Suppressor macrophage (primary cell): ENCODE measurements at places on chromosomes 5 and 9.
A peak's percentile ranks its signal among the peaks of the same experiment; 100 is the strongest.

GRCh38 chr5:135009736-135010501, 24.1 kb downstream of the PITX1 start:
- DNase-seq = no peak

DNA sequence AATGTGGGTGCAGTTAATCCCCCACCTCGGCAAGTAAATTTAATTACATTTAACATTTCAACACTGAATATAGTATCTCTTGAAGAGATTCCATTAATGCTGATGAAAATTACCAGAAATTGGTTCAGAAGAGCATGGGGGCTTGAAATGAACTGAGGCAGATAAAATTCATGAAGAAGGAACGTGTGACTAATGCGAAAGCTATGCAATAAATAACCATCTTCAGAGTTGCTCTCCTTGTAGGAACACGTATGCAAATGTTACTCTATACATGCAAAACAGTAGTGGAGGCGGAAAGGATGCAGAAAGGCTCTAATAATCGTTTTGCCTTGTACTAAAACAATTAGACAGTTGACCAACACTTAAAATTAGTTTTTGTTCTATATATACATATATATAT, 320.2 kb downstream of the CTNND2 start:
- no peak for DNase-seq

DNA sequence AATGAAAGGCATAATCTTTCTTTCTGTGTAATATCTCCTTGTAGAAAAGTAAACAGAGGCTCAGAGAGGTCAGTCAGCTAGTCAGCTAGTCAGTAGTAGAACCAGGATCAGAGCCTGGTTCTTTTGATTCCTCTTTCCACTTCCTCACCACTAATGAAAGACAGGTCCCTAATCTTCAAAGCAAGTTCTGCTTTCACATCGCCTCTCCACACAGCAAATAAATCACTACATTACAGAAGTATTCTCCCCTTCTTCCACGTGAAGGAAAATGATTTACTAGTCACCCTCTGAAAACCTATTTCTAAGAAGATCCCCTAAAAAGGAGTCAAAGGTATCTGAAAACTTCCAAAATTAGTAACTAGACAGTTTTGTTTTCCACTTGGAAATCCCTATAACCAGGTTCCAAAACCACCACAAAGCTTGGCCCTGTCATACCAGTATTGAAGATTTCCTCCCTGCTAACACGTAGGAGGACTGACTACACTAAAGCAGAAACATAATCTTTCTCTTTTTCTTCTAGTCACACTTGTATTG, 140.5 kb upstream of the TARS1 start:
- peak; percentile 49 for DNase-seq

GRCh38 chr5:122779451-122779850, 4.6 kb downstream of the SNX2 start:
- no peak for DNase-seq

- peak; percentile 2 for DNase-seq
Measured at GRCh38 chr5:161846746-161847145, 1.2 kb upstream of the GABRA1 start.

- DNase-seq = no peak
Measured at GRCh38 chr5:17214893-17215292, 2.5 kb upstream of the BASP1 start.

DNA sequence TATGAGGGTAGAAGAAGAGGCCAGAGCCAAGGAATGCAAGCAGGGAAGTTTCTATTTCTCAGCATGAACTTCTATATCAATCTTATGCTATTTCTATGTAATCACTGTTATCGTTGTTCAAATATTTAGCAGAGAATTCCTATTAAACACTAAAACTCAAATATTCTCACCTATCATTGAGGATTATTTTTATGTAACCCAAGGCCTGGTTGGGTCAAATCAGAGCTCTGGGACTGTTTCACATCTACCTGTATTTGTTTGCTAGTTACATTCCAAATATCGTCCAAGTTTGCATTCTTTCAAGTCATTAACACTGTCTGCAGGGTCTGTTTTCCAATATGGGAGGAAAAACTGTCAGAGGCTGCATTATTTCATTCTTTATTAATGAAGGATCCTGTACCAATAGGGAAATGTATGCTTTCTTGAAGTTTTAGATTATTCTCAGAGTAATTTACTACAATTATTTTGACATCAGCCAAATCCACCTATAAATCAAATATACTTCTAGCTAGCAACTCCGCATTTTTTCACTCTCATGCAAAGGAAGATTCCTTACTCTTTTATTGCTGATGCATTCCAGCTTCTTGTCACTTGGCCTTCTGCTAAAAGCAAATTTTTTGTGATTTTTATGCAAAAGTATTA, 52.2 kb downstream of the LURAP1L start:
- no peak for DNase-seq

- DNase-seq = peak; percentile 68
Measured at GRCh38 chr9:38339087-38339486, 53.4 kb upstream of the ALDH1B1 start.

DNA sequence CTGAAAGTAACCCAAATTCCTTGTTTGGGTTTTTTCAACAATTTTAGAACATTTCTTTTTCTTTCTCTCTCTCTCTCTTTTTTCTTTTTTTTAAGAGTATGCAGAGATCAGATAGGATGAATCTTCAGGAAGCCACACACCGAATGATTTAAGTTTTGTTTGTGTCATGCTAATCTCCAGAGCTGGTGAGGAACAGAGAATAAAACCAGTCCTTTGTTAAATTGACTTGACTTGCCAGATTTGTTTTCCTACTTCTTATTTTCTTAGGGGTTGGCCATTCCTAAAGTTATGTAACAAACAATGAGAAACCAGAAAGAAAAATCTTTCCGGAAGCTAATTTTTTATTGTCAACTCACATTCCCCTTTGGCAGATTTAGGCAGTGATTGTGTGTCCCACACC, 1669.3 kb upstream of the CDH6 start:
- no peak for DNase-seq

- DNase-seq = no peak
Measured at GRCh38 chr9:136759001-136759400, 958 bp upstream of the LCN8 start.
